ENCODE measurements at places on chromosomes 5 and 9.

DNA sequence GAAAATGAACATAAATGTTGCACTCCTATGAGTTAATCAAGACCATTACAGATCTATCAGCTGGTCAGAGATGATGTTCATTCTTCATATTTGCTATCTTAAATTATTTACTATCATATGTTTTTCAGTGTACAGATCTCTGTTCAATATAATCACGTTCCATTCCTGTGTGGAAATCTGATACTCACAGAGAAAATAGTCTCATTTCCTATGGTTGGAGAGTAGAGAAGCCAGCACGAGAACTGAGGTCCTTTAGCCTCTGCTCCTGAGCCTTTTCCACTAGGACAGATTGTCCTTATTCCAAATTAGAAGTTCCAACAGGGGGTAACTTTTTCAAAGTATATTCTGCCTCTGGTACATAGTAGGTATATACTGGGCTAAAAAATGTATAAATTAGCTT lies 29.2 kb downstream of the UGCG start:
- DNase-seq: no peak

DNA sequence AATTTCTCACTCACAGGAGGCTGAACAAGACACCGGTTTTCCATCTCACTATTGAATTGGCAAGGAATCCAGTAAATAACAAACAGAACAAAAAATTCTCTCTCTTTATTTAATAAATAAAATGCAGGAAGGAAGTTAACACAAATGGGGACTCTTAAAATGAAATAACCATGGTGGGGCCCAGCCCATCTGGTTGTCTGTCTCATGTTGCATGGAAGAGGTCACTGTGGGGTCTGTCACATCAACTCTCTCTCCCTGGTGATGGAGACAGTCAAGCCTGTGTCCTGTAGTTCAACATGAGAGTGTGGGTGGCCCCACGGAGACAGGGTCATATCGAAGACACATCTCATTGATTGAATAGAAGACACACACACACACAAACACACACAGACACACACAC lies 297.7 kb downstream of the IRX2 start:
- no peak for DNase-seq

DNA sequence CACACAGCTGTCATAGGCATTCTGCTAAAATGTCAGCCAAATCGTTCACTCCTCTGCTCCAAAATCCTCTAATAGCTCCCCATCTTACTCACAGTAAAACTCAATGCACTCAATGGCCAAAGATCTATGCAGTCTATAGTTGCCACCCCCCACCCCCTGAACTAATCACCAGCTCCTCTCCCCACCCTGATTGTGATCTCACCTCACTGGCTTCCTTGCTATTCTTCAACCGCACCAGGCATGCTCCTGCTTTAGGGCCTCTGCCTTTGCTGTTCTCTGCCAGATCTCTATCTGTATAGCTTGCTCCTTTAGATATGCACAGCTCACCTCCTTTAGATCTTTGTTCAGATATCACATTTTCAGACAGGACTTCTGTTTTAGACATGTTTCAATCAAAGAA lies 33.2 kb upstream of the SNX2 start:
- no peak for DNase-seq

- DNase-seq: no peak
Measured at GRCh38 chr9:135167849-135168655, 80.6 kb downstream of the OLFM1 start.

- DNase-seq: no peak
Measured at GRCh38 chr9:99666571-99666970, 155.1 kb upstream of the NR4A3 start.

- DNase-seq: no peak
Measured at GRCh38 chr5:169705322-169705721, 68.2 kb downstream of the DOCK2 start.

DNA sequence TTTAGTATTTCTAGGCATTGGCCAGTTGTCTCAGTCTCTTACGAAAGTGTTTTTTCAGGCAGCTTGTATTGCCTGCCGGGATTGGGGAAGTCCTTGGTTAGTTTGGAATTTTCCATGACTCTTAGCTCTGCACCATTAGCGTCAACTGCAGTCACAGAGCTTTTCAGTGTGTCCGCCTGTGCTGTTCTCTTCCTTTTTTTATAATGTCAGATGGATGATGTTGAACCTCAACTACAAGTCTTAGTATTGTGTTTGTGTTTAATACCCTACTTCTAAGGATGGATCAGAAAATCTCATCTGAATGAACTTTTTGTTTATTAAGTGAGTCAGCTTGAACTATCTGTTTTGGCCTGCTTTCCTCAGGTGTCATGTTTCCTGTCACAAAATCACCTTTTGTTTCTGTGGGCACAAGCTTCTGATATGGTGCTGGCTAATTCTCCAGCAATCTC lies 33.1 kb downstream of the ATP6V0E1 start:
- no peak for DNase-seq

DNA sequence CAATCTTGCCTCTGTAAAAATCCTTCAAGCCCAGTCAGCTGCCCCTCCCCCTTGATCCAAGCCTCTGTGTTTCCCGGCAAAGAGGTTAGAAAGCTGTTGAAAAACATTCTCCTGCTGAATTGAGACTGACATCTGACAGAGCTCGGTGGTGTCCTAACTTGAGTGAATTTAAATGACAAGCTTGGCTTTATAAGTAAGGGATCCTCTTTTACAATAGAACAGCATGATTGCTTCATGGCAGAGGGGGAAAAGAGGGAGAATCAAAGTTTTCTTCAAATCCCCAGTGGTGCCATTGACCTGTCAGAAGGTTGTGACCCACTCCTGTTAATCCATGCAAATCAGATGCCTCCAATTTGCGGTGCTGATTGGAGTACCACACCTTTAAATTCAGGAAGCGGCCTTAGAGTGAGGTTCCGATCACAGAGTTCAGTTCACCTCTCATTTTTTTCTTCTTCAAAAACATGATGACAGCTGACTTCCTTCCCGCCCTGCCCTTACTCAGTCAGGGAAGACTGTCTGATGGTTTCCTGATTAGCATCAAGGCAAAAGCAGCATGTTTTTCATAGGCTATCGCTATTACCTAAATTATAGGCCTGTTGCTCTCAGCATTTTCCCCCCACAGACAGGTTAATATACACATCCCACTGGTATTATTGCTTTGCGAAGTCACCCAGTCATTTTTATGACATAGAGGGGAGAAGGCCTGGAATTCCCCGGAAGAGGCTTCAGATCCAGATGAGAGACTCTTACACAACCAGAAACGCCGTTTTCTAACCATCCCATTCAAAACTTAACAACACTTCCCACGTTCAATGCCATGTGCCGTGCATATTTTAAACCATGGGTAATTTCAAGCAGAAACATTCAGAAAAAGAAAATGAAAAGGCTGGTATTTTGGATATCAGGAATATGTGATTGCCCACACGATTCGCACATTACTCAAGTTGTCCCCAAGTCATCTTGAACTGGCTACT lies 141.4 kb downstream of the EBF1 start:
- DNase-seq: no peak

DNA sequence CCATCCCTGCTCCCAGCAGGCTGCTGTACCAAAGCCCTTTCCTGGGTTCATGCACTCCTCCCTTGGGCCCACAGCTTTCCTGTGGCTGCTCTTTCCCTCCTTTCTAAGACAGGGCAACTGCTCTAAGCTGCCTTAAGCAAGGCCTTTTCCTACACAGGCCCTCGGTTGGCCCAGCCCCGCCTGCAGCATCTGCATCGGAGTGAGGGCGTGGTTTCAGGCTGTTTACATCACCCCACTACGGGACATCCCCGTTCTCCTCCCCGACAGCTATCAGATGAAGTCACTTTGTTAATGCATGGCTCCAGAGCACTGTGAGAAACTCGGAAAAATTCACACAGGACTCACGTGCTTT lies 3.4 kb downstream of the DPH7 start:
- DNase-seq: no peak

GRCh38 chr9:103803245-103803644 lies 290.9 kb upstream of the SMC2 start:
- DNase-seq: no peak

GRCh38 chr9:95977371-95977770 lies 101.9 kb downstream of the ERCC6L2 start:
- no peak for DNase-seq

DNA sequence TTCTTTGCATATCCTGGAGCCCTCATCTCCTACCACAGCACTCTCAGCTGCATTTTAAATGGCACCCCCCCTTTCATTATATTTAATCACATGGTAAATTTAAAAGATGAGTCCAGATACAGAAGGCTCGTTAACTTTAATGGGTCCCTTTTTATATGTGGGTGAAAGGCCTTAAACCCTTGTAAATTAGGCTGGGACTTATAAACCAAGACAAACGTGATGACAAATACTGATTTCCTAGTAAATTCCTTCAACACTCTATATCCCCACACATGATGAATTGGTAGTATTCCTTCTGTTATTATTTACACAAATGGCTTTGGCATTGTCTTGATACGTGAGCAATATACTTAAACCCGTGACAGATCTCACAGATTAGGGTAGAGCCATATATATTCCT lies 210.6 kb downstream of the CAAP1 start:
- no peak for DNase-seq

- DNase-seq: no peak
Measured at GRCh38 chr5:106288979-106289378, 1381.8 kb downstream of the EFNA5 start.

GRCh38 chr5:126277762-126278161 lies 145.4 kb upstream of the GRAMD2B start:
- DNase-seq: no peak

GRCh38 chr5:56251918-56252553 lies 18.9 kb upstream of the ANKRD55 start:
- DNase-seq: no peak

- no peak for DNase-seq
Measured at GRCh38 chr5:127746756-127747155, 43.6 kb downstream of the CCDC192 start.

GRCh38 chr9:112970939-112971338 lies 41.1 kb downstream of the ZNF883 start:
- no peak for DNase-seq

- DNase-seq: no peak
Measured at GRCh38 chr5:41670854-41671479, 160.6 kb upstream of the PLCXD3 start.

DNA sequence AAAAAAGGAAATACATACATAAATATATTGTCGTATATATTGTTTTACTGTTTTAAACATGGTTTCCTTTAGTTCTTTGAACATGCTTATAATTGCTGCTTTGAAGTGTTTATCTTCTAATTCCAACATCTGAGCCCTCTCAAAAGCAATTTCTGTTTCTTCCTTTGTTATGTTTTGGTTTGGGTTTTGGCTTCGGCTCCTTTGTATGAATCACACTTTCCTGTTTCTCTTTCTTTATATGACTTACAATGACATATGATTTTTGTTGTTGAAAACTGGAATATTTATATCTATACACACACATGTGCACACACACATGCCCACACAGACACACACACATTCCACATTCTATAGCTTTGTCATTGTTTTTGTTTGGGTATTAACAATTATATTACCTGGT lies 1206.7 kb downstream of the CDH12 start:
- DNase-seq: no peak

GRCh38 chr5:83547161-83547560 lies 75.6 kb downstream of the VCAN start:
- DNase-seq: no peak

GRCh38 chr9:114027159-114027862 lies 50.8 kb downstream of the AMBP start:
- no peak for DNase-seq

DNA sequence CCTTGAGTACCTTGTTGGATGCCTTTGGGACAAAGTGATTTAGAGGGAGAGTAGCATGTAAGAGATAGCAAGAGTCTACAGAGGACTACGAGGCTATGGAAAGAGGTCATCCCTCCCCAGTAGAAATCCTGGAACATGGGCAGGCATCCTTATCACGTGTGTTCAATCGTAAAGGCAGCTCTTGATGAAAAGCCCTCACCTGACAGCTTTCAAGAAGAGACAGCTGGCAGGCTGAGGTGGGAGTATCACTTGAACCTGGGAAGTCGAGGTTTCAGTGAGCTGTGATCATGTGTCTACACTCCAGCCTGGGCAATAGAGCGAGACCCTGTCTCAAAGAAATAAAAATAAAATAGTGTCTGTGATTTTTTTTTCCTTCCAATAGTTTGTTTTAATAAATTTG lies 112.6 kb downstream of the PCSK5 start:
- DNase-seq: no peak

DNA sequence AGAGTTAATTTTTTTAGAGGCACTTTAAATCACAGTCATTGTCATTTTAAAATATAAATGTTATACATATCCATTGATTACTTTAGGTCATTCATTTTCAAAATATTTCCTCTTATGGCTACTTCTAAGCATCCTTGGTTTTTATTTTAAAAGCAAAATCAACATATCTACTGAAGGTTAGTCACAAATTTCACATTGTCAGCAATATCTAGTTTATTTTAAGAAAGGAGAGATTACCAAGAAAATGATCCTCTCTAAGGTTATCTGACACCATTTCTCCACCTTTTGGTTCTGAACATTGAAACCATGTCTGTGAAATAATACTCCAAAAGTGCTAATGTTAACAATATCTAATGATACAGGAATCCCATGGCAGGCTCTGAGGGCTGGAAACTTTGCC lies 24.5 kb downstream of the SEMA6A start:
- no peak for DNase-seq

DNA sequence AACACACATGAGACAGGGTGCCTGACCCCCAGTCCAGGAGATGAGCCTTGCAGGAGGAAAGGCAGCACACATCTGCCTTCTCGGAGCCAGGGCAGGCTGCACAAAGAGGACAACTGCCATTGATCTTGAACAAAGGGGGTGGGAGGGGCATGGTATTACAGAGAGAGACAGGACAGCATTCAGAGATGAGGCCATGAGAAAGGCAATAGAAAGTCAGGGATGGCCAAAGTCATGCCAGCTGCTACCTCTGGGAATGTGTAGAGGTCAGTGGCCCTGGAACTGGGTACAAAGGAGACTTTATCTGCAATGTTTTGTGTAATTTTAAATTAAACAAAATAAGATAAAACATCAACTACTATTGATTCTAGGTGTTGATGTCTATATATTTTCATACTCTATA lies 43.2 kb downstream of the WDR36 start:
- DNase-seq: no peak

- no peak for DNase-seq
Measured at GRCh38 chr5:111494355-111494999, 17.9 kb downstream of the STARD4 start.

GRCh38 chr9:16720386-16720785 lies 150.1 kb downstream of the BNC2 start:
- no peak for DNase-seq

DNA sequence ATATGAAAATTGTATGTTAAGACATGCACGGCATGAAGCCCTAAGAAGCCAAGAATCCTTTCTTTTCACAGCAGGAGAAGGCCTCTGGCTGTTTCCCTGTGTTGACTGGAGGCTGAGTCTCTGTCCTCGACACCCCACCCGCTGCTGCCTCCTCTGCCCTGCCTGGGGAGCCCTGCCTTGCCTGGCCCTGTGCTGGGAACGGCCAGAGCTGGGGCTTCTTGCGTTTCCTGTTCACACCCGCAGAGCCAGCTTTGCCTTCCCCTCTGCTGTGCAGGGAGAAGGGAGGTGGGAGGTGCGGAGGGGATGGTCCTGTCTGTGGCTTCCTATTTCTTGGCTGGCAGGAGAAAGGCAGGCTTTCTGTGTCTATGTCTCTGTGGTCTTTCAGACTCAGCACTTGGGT lies 6.9 kb upstream of the GMCL2 start:
- no peak for DNase-seq

Measured in NK-92 treated with Interleukin-12 subunit alpha and Interleukin-12 subunit beta, amount 100 ng/mL, for 24 hours (cell line).